Activated CD4-positive, alpha-beta T cell treated with anti-CD3 and anti-CD28 coated beads, Interleukin-2, amount 10 ng/mL, durations not matched to agents 7 days and 5 days (primary cell): ENCODE measurements at places on chromosomes 5 and 9. TPM values are rescaled to one million over a fixed set of nuclear protein-coding genes. Genes with fewer than 3 reads are reported as not detected.
A peak's percentile ranks its signal among the peaks of the same experiment; 100 is the strongest.

DNA sequence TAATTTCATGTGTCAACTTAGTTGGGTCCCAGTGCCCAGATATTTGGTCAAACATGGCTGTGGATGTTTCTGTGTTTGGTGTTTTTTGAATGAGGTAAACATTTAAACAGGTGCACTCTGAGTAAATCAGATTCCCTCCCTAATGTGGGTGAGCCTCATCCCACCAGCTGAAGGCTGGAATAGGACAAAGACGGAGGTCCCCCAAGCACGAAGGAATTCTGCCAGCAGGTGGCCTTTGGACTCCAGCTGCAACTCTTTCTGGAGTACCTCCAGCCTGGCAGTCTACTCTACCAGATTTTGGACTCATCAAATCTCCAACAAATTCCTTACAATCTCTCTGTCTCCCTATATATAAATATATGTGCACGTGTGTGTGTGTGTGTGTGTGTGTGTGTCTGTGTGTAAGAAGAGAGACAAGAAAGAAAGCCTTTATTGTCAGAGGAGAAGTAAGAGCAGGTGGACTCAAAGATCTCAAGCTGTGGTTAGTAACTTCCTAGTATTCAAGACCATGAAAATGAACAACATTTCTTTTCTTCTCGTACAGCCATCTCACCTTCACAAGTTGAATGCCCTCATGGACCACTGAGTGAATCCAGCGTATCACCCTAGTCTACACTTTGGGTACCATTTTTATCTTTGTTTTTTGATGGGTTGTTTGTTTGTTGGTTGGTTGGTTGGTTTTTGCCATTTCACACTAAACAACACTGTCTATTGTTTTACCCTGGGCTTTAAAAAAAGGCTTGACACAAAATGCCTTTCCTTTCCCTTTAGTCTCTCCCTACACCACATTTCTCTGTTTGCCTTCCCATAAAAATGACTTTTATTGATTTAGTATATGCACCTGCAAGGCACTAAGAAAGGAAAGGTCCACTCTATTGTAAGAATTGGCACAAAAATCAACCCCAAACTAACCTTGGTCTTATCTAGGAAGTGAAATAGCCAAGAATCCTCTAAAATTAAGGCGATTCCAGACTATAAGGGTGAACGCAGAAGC is 118.7 kb downstream of the TENT4A start:
- peak overlapping the region; percentile 63 for H3K27ac ChIP-seq
- H3K4me1 ChIP-seq = peaks cover 76% of the 10 kb centered on the region
- no peak for DNase-seq
- no peaks in the 10 kb centered on the region for H3K27me3 ChIP-seq

GALNT10 gene
- total RNA-seq = 44.2 TPM

GRCh38 chr5:154849791-154850201 is 607 bp downstream of the FAXDC2 start:
- H3K4me3 ChIP-seq = no peak overlapping the region
- DNase-seq = no peak
- H3K4me1 ChIP-seq = peaks cover 3% of the 10 kb centered on the region
- no peaks in the 10 kb centered on the region for H3K27me3 ChIP-seq
- no peaks in the 10 kb centered on the region for H3K36me3 ChIP-seq

- H3K4me1 ChIP-seq = peaks cover 22% of the 10 kb centered on the region
- H3K27ac ChIP-seq = no peak overlapping the region
- H3K27me3 ChIP-seq = no peaks in the 10 kb centered on the region
- peaks cover 11% of the 10 kb centered on the region for H3K36me3 ChIP-seq
- H3K4me3 ChIP-seq = no peak overlapping the region
- no peak for DNase-seq
Observed at GRCh38 chr9:77802515-77803293, 154.6 kb upstream of the GNA14 start.

ACER2 gene
- 3.3 TPM for total RNA-seq
